ENCODE measurements at places on chromosomes 2 and 18. TPM values are rescaled to one million over a fixed set of nuclear protein-coding genes. Genes with fewer than 3 reads are reported as not detected.

- DNase-seq = no peak
These were observed 17.9 kb upstream of the SFXN5 start for GRCh38 chr2:73089270-73090030.

DNA sequence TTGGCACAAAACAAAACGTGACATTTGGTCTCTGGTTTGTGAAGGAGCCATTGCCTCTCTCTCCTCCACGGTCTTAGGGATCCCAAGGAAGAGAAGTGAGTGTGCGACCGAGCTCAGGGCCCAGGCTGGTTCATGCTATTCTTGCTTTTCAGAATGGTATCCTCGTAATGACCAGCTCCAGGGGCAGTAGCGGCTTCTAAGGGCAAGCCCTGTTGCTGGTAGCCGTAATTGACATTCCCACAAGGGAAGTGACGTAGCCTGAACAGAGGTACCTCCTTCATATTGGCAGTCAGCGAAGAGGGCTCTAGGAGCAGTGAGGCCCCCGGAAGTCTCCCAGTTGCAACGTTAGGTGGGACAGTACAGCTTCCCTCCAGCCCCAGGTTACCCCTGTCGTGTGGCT is 77.9 kb downstream of the CLIP4 start:
- no peak for DNase-seq

DNA sequence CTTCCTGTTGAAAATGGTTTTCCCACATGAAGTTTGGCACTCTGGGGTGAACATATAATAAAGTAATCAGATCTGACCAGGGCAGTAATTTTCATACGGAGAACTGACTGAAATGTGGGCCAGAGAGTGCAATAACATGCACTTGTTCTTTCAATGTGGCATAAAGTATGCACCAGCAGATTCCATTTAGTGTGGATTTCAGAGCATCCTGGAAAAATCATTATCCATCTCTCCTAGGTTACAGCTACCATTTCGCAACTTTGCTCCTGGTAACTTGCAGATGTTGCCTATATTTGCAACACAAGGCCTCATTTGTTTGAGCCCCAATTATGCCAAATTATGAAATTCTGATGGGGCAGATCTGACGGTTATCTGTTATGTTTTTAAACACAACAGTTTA is 55.4 kb downstream of the COLEC12 start:
- no peak for DNase-seq

DNA sequence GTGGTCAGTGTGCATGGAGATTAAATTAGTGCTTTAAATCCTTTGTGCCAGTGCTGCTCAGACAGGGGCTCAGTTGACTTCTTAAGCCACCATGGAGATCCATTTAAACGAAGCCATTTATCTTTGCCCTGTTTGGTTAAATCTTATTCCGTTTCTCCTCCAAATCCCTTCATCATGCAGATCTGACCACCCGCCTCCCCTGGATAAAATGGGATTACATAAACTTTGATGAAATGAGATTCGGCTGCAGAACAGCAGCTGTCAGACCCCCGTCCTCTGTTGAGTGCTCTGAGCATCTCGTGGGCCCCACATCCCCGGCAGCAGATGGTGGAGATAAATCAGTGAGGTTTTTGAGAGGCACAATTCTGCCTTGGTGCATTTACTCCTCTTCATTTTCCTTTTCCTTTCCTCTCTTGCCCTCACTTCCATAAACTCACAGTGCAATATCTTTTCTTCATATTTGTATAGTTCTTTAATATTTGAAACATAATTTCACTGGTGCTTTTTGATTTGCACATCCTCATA is 84.4 kb upstream of the TWIST2 start:
- DNase-seq = no peak

DNA sequence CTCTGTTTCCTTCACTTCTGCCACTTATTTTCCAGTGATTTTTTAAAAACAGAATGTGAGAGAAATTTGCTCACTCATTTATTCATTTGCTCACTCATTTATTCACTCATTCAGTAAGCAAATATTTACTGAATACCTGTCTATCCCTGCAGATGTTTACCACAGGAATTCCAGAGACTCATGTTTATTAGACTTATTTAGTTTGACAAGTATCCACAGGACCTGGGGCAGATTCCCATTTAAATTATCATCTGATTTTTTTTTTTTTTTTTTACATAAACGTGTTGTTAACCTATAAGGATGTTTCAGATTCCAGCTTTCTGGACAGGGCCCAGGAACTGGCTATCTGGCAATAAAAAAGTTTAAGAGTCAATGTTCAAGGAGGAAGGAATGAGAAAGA is 175.1 kb upstream of the ERBB4 start:
- DNase-seq = no peak

DNA sequence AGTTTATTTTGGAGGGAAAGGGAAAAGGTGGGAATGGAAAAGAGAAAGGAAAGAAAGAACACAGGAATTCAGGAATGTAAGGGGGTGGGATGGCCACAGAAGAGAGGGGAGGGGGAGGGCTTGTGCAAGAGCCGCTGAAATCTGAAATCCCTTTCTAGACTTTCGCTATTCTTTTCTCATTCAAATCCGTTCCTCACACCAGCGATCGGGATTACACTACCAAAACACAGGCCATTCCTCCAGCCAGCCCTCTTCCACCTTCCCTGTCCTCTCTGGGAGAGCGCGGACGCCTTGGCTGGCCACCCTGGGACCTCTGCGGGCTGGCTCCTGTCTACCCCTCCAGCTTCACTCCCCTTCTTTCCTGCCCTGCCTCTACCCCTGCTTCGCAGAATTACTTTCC is 102.3 kb downstream of the CDCA7 start:
- no peak for DNase-seq

Gene CDH7
- not detected for total RNA-seq

Gene PROM2
- total RNA-seq = 0.08 TPM

Gene IL1RN
- 0.48 TPM for total RNA-seq
